BJ (cell line): ENCODE measurements at places on chromosomes 3 and 15. TPM values are rescaled to one million over a fixed set of nuclear protein-coding genes. Genes with fewer than 3 reads are reported as not detected.

COLQ gene
- polyA plus RNA-seq: 1.0 and 1.6 TPM in 2 replicates

DNA sequence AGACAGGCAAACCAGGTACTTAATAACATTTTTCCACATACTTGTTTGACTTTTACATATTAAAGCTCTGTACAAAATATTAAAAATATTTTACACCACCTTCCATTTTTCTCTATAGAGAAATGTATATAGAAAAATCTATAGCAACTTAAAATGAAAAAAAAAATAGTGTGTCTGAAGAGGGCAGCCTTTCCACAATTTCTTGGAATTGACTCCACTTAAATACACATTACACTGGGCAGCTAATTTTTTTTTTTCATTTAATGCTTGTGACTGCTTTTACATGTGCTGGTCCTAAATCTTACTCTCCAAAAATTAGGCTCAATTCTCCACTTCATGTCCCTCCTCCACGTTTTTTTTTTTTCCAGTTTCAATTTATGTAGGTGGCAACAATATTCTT lies 427.0 kb upstream of the RBMS3 start:
- DNase-seq: no peak

DNA sequence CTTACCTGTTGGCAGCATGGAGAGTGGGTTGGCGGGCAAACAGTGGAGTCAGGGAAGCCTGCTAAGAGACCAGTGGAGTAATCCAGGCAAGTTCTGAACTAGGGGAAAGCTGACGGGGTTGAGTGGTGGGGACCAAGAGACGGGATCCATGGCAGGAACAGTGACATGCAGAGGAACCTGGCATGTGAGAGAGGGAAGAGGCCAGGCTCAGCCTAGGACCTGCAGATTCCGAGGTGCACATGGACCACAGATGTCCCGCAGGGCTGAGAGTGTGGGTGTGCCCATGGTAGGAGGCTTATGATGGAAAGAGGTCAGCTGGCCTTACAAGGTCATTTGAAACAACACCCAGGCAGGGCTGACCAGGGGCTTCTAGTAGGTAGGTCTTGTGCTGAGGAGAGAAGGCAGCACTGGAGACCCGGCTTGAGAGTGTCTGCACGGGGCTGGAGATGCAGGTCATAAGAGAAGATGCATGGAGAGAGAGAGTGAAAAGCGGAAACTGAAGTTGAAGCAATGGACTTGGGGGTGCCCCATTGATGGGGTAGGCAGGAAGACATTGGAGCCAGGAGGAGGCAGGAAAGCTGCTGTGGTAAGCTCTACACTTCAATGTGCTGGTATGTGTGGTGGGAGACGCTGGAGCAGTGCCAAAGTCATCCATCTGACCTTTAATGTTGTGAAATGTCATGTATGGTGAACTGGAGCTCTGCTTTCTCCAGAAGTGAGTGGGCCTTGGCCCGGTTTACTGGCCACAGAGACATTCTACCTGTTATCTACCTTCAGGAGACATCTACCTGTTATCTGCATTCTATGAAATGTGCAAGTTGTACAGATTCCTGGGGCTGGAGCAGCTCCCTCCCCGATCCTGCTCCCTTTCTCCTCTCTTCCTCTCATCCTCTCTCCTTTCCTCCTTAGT lies 4.6 kb downstream of the SPSB4 start:
- DNase-seq: no peak

TEX55 gene
- not detected in 2 replicates for polyA plus RNA-seq

MAGEL2 gene
- 0.02 and 0.04 TPM in 2 replicates for polyA plus RNA-seq
